ENCODE measurements at places on chromosomes 1 and 21.

DNA sequence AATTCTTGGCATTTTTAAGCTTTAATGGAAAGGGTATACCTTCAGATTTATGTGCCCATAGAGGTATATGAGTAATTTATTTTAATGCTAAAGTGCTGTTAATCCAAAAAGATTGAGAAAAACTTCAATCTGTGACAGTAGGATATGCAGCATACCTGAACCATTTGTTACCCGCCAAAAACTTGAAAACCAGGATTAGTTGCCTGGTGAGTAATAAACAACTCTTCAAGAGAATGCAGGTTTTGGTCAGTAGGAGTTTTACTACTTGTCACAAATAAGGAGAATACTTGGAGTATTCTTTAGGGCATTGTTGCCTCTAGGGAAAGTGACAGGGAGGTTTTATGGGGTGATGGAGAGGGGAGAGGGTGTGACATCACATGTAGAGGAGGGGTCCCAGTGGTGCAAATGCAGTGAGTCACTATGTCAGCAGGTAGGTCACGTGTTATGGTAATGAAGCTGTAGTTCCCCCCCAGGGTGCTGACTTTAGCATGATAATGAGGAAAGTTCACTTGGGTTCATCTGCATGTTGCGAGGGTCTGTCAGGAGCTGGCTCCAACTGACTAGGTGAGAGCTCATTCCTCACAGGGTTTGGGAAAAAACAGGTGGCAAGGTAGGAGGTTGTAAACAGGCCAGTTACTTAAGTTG is 23.1 kb downstream of the USP25 start:
- DNase-seq, result no peak

GRCh38 chr1:197961449-197961848 is 44.3 kb downstream of the LHX9 start:
- no peak for DNase-seq

- DNase-seq, result no peak
Measured at GRCh38 chr1:226663327-226663704, 75.8 kb downstream of the ITPKB start.

- DNase-seq, result no peak
Measured at GRCh38 chr1:81237473-81238089, 563.2 kb upstream of the ADGRL2 start.

DNA sequence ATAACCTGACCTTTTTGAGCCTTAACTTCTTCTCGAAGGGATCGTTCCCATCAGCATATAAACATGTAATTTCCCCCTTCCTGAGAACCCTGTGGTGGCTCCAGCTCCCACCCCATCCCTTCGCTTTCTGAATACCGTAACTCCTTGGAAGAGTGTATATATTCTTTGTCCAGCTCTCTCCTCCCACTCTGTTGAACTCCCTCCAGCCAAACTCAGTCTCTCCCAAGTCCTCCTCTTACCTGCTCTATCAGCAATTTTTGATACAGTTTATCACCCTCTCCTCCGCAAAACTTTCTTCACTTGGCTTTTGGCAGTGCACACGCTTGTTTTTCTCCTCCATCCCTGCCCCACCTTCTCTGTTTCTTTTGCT is 109.9 kb upstream of the SLC25A33 start:
- DNase-seq, result no peak

GRCh38 chr1:213541641-213542040 is 446.1 kb upstream of the PROX1 start:
- no peak for DNase-seq

GRCh38 chr21:20627594-20627993 is 370.6 kb upstream of the NCAM2 start:
- no peak for DNase-seq

DNA sequence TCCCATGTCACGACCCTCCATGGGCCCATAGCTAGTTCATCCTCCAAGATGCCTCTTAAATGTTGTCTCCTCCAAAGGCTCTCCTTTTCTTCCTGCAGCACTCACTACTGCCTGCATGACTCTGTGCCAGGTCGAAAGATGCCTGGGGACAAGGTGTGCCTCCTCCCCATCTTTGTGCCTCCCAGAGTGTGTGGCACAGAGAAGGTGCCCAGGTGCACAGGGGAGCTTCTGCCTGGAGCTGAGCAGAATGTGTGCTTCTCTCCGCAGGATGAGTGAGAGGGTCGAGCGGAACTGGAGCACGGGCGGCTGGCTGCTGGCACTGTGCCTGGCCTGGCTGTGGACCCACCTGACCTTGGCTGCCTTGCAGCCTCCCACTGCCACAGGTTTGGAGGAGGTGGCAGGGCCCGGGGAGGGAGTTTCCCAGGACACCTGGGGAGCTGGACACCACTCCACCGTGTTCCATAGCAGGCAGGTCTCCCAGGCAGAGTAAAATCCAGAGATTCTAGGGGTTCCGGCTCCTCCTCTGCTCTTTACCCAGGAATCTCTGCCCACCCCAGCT is 6.9 kb upstream of the PPM1J start:
- DNase-seq, result no peak

- no peak for DNase-seq
Measured at GRCh38 chr1:101522486-101522885, 285.7 kb downstream of the S1PR1 start.

DNA sequence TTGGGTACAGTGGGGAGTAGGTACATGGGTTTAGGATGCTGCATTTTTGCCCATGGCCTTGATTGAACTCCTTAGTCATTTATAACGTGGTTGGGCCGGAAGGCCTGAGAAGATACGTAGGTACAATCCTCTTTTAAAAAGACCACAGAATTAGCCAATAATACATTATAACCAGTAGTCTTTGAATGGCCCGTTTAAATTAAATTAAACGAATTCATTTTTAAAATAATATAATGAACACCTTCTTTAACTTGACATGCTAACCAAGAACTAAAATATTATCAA is 20.1 kb upstream of the ADAR start:
- no peak for DNase-seq

DNA sequence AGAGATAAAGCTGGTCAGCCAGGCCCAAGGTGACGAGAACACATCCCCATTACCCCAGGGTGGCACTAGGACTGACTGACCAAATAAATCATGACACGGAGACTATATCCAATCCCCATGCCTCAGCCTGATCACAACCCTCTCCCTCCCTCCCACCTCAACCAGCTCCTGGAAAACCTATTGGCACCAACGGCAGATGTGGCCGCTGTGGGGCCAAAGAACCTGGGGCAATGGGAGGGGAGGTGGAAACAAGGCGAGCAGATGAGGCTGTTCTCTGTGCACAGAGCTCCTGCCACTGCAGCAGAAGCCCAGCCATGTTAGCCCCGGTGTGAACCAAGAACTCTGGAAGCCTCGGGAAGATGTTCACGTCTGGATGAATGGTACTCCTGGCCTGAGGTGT is 77.6 kb downstream of the CD247 start:
- DNase-seq, result no peak

DNA sequence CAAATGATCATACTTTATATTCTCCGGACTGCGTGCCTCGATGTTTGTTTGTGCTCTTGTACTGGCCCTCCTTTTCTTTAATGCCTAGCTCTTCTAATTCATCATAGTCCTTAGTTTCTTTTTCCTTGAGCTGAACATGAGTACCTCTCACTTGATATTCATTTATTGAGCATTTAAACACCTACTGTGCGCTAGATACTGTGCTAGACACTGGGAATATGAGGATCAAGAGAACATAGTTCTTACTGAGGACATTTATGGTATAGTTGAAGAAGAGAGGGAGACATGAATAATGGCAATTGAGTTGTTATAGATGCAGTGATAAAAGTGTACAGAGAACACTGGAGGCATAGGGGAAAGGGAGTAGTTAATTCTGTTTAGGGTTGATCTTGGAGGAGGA is 22.0 kb downstream of the SUCO start:
- no peak for DNase-seq

DNA sequence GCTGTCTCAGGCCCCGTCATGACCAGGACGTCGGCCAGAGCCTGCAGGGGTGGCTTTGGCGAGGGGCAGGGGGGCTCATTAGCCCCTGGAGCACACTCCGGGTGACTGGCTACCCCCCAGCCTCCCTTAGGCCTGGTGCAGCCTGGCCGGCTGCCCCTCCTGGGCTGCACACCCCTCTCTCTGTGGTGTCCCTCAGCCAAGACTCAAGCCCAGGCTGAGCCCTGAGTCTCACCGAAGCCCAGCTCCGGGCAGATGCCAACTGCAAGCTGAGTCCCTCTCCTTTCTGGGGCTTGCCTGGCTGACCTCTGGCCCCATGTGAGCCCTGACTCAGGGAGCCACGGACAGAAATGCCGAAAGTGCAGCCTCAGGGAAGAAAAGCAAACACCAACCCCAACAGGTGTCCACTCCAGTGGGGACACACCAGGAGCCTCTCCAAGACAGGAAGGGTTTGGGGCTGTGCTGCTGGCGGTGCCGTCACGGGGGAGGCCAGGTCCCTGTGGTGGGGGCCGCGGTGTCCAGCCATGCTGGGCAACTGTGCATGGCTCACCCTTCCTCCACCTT is 5.3 kb upstream of the IBA57 start:
- no peak for DNase-seq

GRCh38 chr1:93443454-93443853 is 4.5 kb upstream of the FNBP1L start:
- DNase-seq, result no peak

DNA sequence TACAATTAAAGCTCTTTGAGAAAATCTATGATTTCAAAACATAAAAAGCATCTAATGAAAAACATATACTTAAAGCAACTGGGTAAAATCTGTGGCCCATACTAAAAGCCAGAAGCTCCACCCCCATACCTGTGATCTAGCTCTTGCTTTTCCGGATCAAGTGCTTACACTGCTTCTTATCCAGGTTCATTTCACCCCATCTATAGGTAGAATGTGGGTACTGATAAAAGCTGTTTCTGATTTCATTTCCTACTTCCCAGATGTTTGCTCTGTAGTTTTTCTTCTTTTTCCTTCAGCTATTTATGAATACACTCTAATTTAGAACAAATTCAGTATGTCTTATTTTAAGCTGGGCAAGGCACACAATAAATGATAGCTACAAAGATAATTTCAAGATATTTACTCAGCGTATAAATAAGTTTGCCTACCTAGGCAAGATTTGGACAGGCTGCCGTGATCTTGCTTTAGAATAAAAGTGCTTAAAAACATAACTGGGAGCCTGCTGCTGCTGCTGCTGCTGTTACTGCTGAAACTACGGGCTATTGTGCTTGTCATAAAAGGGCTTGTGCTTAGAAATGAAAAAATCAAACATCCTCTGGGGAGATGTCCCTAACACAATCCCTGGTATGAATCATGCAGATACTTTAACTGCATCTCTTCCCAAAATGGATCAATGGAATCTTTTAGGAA is 2.1 kb downstream of the SIPA1L2 start:
- DNase-seq, result no peak

DNA sequence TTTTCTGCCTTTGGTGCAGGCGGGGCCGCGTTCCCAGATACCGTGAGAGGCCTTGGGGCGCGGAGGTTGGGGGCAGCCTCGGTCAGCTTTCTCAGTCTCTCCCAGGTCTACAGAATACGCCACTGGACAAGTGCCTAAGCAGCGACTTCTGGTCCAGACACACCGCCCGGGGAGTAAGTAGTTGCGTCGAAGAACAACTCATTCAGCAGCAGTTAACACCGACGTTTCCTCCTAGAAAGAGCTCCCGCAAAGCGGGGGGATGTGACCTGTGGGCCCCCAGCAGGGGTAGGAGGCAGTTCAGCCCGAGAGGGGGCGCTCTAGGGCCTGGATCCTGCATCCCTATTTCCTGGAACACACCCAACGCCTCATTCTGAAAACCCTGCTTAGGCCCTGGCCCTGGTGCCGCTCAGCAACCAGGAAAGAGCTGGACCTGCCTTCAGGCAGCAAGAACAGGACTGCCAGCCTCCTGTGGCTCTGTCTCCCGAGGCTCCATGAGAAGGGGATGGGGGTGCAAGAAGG is 6.5 kb upstream of the BARHL2 start:
- no peak for DNase-seq

DNA sequence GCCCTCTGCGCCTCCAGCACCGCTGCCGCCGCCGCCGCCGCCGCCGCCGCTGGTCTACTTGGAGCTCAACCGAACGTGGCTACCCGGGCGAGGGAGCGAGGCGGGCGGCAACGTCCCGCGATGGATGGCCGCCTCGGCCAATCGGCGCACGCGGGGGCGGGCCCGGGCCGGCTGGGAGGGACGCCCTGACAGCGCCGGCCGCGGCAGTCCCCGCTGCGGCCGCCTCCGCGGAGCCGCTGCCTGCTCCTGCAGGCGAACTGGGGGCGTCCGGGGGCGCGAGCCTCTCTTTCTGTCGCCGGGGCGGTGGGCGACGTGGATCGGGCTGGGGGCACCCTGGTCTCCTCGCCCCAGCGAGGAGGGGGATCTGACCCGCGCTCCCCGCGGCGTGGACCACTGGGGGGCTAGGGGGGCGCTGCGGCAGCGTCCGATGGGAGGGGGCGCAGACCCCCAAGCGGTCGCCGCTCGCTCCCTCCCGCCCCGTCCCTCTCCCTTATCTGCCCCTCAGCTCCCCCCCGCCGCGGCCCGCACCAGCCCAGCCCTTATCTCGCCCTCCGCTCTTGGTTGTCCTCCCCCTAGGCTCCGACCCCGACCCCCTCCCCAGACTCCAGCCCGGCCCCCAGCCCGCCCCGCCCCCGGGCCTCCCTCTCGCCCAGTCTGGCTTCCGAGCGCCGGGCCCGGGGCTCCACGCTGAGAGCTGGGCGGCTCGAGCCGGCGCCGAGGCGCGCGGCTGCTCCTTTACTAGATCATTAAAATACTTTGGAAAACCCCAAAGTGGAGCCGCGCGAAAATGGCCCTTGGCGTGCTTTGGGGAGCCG is at the start of gene SSBP3:
Gene SSBP3, minus strand, starts transcription at position 56 of the 815 bp plus-strand sequence.
- peak; percentile 96 for DNase-seq

DNA sequence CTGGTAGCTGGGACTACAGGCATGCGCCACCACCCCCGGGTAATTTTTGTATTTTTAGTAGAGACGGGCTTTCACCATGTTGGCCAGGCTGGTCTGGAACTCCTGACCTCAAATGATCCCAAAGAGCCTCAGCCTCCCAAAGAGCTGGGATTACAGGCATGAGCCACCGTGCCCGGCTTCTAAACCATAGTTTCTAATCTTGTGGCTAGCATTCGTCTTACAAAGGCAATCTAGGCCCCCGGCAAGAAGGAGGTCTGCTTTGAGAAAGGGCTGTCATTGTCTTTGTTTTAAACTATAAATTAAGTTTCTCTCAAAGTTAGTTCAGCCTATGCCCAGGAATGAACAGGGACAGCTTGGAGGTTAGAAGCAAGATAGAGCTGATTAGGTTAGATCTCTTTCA is 10.3 kb upstream of the L1TD1 start:
- DNase-seq, result no peak

- no peak for DNase-seq
Measured at GRCh38 chr1:88302843-88303486, 381.1 kb upstream of the PKN2 start.

DNA sequence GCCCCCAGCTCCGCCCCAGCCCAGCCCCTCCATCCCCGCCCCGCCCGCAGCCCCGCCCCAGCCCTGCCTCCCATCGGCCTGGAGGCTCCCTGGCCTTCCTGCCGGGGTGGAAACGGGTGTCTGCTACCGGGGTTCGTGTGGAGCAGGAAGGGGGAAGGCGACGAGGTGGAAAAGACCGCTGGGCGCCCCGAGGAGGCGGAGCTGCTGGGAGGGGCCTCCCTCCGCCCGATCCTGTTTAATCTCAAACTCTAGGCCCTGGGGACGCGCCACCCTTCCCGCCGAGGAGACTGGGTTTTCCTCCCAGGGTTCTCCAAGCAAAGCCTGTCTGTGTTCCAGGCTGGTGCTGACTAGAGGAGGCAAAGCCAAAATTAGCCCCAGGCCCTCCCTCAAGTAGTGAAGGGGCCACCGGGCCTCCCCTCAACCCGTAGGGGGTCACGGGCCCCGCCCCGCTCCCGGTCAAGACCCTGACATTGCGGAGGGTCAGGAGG is 16.2 kb upstream of the TTLL10 start:
- peak; percentile 67 for DNase-seq

All from C1 segment of cervical spinal cord (tissue), 14 donors.